NCI-H1417 treated with DMSO at 0.1 percent for 48 hours (cell line): ENCODE measurements at places on chromosomes 6 and 20.
A peak's percentile ranks its signal among the peaks of the same experiment; 100 is the strongest.

GRCh38 chr6:41939848-41940758 is 1.5 kb downstream of the CCND3 start:
- DNase-seq: no peak

GRCh38 chr6:101845621-101846020 is 452.1 kb downstream of the GRIK2 start:
- no peak for DNase-seq

- no peak for DNase-seq
These were observed 32.3 kb downstream of the TULP4 start for GRCh38 chr6:158344534-158344933.

DNA sequence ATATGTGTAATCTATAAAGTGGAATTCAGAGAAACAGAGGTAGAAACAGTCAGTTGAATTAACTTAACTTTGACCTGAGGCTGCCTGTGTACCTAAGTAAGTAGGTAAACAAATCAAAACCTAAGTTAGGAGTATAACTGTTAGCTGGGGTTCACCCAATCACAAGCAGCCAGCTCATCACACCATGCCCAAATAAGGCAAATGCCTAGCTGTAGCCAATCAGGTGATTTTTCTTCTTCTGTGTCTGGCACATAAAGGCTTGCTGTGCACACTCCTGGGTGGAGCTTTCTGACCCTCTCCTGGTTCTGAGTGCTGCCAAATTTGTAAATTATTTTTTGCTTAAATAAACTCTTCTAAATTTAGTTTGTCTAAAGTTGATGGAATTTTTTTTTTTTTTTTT is 54.7 kb upstream of the TRIM39 start:
- no peak for DNase-seq

- no peak for DNase-seq
These were observed 7.9 kb downstream of the RIN2 start for GRCh38 chr20:19765913-19766312.

DNA sequence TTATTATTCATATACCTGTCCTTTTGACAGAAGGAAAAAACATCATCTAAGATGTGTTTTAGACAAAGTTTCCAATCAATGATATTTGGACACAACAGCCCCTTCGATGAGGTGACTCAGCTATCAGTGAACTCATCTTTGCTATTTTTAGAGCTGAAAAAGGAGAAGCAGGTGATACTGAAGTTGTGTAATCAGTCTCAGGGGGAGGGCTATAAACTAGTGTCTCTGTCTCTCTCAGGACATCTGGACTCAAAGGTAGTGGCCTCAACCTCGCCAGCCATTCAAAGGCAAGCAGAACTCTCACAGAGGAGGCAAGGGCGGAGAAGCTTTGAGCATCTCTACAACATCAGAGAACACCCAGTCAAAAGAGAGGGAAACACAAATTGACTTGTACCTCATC is 135.4 kb downstream of the BFSP1 start:
- DNase-seq: no peak

DNA sequence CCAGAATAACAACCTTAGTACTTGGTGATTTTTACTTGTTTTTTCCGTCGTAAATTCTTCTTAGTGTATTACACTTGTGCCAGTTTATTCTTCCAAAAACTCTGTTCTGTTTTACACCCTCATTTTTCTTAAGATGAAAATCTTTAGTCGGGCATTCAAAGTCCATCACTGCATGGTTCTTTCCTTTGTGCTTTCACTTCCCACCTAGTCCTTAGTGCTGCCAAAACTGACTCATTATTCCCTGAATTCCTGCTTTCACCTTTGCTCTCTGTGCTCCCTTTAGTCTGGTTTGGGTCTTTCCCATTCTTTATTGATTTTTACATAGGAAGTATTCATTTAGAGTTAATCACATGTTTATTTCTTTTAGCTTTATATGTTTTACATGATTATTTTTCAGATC is 3.3 kb downstream of the TRMT11 start:
- DNase-seq: no peak

DNA sequence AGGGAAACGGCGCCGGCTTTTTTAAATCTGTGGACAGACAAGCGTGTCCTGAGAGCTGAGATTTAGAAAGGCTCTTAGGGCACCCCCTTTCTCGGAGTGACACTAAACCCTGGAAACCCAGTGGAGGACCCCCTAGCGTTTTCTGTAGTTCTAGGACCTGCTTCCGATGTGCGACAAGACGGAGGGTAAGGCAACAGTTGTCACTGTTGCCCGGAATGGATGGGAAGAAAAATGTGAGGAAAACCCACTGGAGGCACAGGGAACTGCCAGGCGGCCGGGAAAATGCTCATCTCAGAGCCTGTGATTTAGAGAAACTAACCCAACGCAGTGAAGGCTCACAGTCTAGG is 551 bp upstream of the ATP5F1E start:
- peak; percentile 93 for DNase-seq

DNA sequence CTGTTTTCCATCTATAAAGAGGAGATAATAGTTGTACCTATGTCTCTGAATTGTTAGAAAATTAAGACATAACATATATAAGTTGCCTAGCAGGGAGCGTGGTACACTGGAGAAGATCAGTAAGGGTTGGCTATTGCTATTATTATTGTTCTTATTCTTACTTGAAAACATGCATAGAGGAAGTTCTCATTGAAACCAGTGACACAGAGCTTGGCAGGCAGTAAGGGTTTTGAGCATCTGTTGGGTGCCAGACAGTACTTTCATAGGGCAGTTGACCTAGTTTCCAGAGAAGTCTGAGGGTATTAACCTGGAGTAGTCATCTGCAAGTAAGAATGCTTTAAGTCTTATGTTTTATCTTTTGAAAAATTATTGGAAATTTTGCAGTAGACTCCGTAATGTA is 13.3 kb upstream of the SGK1 start:
- DNase-seq: no peak

GRCh38 chr6:55046869-55047422 is 127.4 kb upstream of the HCRTR2 start:
- DNase-seq: no peak

DNA sequence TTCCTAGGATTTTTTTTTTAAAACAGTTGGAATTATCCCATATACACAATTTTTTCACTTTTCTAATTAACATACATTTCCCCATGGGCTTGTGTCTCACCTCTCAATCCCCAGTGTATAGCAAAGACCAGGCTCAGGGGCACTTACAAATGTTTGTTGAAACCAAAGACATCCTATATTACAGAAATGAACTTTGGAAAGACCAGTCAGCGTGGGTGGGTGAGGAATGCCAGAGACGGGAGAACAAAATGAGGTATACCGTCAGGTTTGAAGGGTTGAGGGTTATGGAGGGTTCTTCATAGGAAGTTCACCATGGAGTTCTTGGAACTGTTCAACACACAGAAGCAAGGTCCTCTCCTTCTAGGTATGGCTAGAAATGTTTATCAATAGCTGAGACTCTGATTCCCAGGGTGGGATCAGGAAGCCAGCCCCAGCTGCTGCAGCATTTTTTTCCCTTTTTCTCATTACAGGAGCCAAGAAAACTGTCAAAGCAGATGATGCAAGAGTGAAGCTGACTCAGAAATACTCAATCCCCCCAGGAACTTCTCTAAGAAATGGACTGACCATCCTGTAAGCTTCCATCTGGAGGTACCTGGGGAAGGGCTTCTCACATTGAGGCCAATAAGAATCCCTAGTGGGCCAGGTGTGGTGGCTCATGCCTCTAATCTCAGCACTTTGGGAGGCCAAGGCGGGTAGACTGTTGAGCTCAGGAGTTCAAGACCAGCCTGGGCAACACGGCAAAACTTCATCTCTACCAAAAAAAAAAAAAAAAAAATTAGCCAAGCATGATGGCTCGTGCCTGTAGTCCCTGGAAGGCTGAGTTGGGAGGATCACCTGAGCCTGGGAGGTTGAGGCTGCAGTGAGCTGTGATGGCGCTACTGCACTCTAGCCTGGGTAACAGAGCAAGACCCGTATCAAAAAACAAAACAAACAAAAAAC is 15.9 kb upstream of the TBC1D20 start:
- DNase-seq: no peak

DNA sequence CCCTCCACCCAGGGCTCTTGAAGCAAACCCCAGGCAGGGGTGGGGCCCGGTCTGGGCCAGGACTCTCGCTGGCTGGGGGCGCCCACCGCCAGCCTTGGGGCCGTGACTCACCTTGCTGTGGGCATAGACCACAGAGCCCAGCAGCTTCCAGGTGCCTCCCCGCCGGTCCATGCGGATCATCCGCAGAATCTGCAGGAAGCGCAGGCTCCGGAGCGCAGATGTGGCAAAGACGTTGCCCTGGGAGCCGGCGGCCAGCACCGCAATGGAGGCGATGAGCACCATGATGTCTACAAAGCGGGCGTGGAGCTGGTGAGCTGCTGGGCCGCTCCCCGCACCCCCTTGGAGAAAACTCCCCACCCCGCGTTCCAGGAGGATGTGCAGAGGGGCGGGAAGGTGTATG is 27.9 kb downstream of the KCNQ2 start:
- no peak for DNase-seq
